ENCODE measurements at places on chromosomes 4 and X. TPM values are rescaled to one million over a fixed set of nuclear protein-coding genes. Genes with fewer than 3 reads are reported as not detected.
A peak's percentile ranks its signal among the peaks of the same experiment; 100 is the strongest.

- no peaks in the 10 kb centered on the region for H3K36me3 ChIP-seq
- no peak overlapping the region for H3K27ac ChIP-seq
- H3K27me3 ChIP-seq, result peaks cover 4% of the 10 kb centered on the region
- H3K4me1 ChIP-seq, result no peaks in the 10 kb centered on the region
- no peak for DNase-seq
Measured at GRCh38 chrX:97529536-97530200, 646.0 kb downstream of the RPA4 start.

DNA sequence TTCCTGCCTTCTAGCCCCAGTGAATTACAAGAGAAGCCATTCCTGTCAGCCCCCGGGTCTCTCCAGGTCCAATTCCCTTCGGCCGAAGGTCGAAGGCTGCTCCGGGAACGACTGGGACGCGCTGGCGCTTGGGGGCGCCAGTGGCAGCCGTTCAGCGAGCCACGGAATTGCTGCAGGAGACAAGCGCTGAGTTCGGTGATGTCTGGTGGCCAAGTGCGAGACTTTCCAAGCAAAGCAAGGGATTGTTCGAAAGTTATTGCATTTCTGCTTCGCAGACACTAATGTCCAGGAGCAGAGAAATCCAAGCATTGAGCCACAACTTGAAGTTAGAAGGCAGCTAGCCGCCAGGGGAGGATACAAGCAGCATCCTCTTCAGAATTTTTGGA, 1.1 kb upstream of the DKK2 start:
- H3K27ac ChIP-seq, result no peak overlapping the region
- H3K36me3 ChIP-seq, result no peaks in the 10 kb centered on the region
- H3K4me3 ChIP-seq, result peak overlapping the region; percentile 47

DNA sequence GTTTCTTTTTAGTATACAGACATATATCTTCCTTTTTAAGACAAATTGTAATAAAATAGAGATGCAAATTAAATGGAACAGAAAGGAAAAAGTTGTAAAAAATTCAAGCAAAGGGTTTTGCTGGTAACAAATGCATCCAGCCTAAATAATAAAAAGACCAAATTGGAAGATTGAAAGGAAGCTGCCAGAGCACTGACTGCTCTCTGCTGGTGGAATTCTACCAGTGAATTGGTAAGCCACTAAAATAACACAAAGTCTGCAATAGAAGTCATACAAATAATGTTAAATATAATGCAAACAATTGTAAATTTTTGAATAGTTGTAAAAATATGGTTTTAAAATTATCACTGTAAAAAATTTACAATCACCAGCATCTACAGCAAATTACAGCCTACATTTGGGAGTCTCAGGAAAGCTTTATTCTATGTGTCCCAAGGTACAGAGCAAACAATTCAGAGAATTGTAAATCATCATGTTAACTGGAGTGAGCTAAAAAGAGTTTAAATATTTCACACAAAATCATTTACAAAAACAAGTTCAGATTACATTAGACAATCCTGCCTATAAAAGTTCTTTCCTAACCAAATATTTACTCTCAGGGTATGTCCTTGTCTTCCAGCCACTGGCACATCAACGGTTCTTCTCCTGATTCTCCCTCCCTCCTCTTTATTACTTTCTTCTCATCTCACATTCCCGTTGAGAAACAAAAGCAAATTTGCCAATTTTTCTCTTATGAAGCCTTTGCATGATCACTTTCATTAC, 1322.5 kb downstream of the PCDH7 start:
- H3K27me3 ChIP-seq, result no peaks in the 10 kb centered on the region
- no peak for DNase-seq
- H3K27ac ChIP-seq, result no peak overlapping the region
- no peaks in the 10 kb centered on the region for H3K4me1 ChIP-seq

DNA sequence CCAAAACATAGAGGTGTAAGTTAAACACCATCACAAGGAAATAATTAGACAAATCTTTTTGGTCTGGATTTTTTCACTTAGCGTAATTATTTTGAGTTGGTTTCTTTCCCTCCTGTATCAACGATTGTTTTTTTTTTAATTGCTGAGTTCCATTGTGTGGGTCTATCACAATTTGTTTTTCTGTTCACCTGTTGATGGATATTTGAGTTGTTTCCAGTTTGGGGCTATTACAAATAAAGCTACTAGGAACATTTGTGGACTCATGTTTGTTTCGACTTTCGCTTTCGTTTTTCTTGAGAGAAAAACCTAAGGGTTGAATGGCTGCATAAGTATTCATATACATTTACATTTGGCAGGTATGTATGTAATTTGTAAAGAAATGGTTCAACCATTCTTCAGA, 20.4 kb upstream of the FBXW7 start:
- no peak overlapping the region for H3K4me3 ChIP-seq
- H3K27ac ChIP-seq, result no peak overlapping the region
- no peaks in the 10 kb centered on the region for H3K27me3 ChIP-seq
- no peaks in the 10 kb centered on the region for H3K36me3 ChIP-seq
- DNase-seq, result no peak

DNA sequence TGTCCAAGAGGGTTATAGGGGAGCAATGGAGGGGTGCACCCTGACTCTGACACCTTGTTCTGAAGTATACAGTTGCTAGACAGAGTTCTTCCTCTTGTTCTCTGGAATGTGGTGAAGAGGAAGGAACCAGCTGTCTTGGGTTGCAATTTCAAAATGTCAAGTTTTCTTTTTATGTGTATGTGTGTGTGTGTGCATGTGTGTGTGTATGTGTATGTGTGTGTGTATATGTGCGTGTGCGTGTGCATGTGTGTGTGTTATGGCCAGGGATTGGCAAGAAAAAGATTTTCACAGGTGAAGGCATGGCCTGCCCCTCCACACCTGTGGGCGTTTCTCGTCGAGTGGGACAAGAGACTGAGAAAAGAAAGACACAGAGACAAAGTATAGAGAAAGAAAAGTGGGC, 81.6 kb upstream of the ADGRA3 start:
- no peak overlapping the region for H3K4me3 ChIP-seq
- no peaks in the 10 kb centered on the region for H3K4me1 ChIP-seq
- no peaks in the 10 kb centered on the region for H3K36me3 ChIP-seq
- H3K27ac ChIP-seq, result no peak overlapping the region
- DNase-seq, result no peak

GRCh38 chr4:185859111-185859510, 47.1 kb upstream of the SORBS2 start:
- H3K4me1 ChIP-seq, result no peaks in the 10 kb centered on the region
- no peak overlapping the region for H3K27ac ChIP-seq
- no peak overlapping the region for H3K4me3 ChIP-seq
- no peaks in the 10 kb centered on the region for H3K27me3 ChIP-seq

DNA sequence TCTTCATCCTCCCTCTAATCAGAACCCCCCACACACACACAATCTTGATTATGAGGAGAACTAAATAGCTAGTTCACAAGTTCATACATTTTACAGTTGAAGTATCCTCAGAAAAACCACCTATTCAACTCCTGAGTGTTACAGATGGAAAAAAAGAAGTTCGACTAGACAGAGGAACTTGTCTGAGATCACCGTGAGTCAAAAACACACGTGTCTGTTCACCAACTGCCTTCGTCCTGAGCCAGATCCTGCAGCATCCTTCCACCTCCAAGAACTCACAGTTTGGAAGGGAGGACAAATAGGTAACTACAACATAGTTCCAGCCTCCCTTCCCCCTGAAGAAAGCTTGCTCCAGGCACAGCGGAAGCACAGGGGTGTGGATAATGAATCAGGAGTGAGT, 19.0 kb upstream of the IRAK1 start:
- peaks cover 38% of the 10 kb centered on the region for H3K27me3 ChIP-seq
- H3K27ac ChIP-seq, result peak overlapping the region; percentile 20
- no peaks in the 10 kb centered on the region for H3K4me1 ChIP-seq
- H3K36me3 ChIP-seq, result no peaks in the 10 kb centered on the region

DNA sequence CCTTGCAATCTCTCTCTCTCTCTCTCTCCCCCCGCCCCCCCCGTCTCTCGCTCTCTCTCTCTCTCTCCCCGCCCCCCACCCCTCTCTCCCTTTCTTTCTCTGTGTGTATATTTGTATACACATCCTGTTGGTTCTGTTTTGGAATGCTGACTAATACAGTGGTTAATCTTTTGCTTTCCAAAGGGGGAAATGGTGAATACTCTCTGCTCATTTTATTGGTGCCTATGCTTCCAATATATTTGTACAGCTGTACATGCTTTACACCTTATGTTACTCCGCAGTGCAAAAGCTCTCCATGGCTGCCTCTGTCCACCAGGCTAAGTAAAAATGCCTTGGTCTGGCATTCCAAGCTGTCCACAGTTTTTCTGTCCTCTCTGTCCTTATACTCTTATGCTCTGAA, 158.8 kb downstream of the RBMX2 start:
- H3K4me3 ChIP-seq, result no peak overlapping the region
- H3K36me3 ChIP-seq, result no peaks in the 10 kb centered on the region
- no peaks in the 10 kb centered on the region for H3K4me1 ChIP-seq
- no peak for DNase-seq

DNA sequence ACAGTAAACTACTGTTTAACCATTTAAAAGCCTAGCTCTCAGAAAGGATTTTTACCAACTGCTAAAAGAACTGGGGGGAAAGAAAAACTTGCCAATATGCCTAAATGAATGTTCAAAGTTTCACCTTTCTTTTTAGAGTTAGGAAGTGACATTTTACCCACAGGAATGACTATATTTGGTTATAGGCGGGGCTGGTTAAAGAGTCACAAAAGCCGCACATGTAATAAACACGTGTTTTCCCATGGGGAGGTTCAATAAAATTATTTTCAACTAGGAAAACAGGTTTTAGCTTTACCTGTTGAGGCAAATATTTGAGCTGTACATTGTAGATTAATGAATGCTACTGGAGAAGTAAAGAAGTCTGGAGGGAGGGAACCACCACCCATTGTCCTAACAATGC, 41.6 kb upstream of the UGDH start:
- H3K27ac ChIP-seq, result no peak overlapping the region
- no peaks in the 10 kb centered on the region for H3K27me3 ChIP-seq
- H3K4me1 ChIP-seq, result no peaks in the 10 kb centered on the region
- DNase-seq, result no peak
- H3K4me3 ChIP-seq, result no peak overlapping the region

- H3K36me3 ChIP-seq, result no peaks in the 10 kb centered on the region
- DNase-seq, result no peak
- no peaks in the 10 kb centered on the region for H3K4me1 ChIP-seq
- no peak overlapping the region for H3K4me3 ChIP-seq
- H3K27me3 ChIP-seq, result no peaks in the 10 kb centered on the region
Measured at GRCh38 chr4:103415801-103416200, 217.7 kb upstream of the CENPE start.

DNA sequence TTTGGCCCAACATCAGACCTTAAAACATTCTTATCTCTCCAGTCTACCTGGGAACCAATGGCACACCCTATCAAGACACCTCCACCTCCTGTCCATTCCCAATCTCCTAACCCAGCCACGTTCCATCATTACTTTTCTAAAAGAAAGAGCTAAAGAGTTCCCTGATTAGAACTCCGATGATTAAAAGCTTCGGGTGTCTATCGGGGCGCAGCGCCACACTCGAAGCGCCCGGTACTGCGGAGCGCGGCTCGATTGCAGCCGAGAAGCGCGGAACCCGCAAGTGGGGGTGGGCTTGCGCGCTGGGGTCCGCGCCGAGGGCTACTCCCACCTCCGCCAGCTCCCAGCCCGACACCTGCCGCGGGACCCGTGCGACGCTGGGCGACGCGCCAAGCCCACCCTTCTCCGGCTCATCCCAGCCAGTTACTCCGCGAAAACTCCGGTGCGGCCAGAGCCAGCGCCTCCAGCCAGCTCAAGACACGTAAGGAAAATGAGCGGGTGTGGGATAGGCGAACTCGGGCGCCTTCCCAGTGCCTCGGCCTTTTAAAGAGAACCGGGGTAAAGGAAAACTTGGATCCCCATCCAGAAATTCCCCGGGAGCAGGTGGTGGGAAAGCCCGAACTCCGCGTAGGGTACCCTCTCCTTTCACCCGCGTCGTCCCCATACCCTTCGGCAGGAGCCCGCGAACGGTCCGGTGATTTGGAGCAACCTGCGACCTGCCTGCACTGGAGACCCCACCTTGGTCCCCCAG, 593 bp downstream of the NPY1R start:
- H3K4me1 ChIP-seq, result no peaks in the 10 kb centered on the region
- H3K27me3 ChIP-seq, result no peaks in the 10 kb centered on the region
- peak overlapping the region; percentile 80 for H3K4me3 ChIP-seq
- H3K27ac ChIP-seq, result peak overlapping the region; percentile 66
- no peaks in the 10 kb centered on the region for H3K36me3 ChIP-seq
- no peak for DNase-seq

GRCh38 chr4:145936997-145937901, 1.4 kb downstream of the ZNF827 start:
- H3K27me3 ChIP-seq, result no peaks in the 10 kb centered on the region
- peak overlapping the region; percentile 97 for H3K4me3 ChIP-seq
- peak overlapping the region; percentile 99 for H3K27ac ChIP-seq
- no peaks in the 10 kb centered on the region for H3K36me3 ChIP-seq
- peak; percentile 67 for DNase-seq

DNA sequence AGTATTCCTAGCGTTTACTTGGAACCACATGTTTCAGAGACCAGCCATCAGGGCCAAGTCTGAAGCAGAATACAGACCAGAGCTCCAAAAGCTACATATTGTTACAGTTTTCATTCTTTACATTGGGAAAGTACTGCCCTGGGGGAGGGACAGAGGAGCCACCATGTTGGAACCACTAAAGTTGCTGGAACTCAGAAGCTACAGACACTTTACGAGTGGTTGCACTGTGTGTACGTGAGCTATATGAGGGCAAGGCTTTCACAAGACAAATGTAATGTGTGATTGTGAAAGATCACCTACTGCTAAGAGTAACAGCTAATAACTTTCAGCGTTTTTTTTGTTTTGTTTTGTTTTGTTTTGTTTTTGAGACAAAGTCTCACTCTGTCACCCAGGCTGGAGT, 11.7 kb downstream of the GPC3 start:
- H3K27me3 ChIP-seq, result peaks cover 30% of the 10 kb centered on the region
- DNase-seq, result no peak
- no peaks in the 10 kb centered on the region for H3K4me1 ChIP-seq
- H3K4me3 ChIP-seq, result no peak overlapping the region
- H3K27ac ChIP-seq, result no peak overlapping the region
- no peaks in the 10 kb centered on the region for H3K36me3 ChIP-seq

DNA sequence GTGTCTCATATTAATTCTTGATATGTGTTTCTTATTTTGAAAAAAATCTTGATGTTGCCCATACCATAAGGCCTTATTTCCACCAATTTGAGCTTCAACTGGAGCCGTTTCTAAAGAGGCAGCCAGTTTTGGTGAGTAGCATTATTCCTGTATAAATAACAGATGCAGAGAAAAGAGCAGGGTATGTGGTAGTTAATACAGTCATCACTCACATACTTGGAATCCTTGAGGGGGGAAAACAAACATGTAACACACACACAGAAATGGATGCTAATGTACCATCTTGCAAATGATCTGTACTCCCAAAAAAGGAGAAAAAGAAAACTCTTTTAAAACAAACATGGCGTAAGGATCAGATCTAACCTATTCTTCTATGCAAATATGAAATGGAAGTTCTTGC, 389.7 kb downstream of the GPM6A start:
- no peak for DNase-seq
- H3K36me3 ChIP-seq, result no peaks in the 10 kb centered on the region
- no peaks in the 10 kb centered on the region for H3K27me3 ChIP-seq

GRCh38 chr4:161248880-161249279, 914.9 kb downstream of the FSTL5 start:
- no peak overlapping the region for H3K4me3 ChIP-seq
- no peaks in the 10 kb centered on the region for H3K27me3 ChIP-seq
- no peak overlapping the region for H3K27ac ChIP-seq
- DNase-seq, result no peak

The EVC2 gene
- total RNA-seq, result 16.0 TPM

The UGT2B10 gene
- not detected for total RNA-seq

The USP46 gene
- total RNA-seq, result 8.0 TPM

The AR gene
- total RNA-seq, result 35.7 TPM

The LGI2 gene
- total RNA-seq, result 1.2 TPM

The CT83 gene
- total RNA-seq, result not detected

The PCDH11X gene
- 4.8 TPM for total RNA-seq

The UGT2B15 gene
- total RNA-seq, result not detected

The CXorf65 gene
- not detected for total RNA-seq

The KLHL4 gene
- 1.2 TPM for total RNA-seq
